ENCODE measurements at places on chromosomes 13 and 19. TPM values are rescaled to one million over a fixed set of nuclear protein-coding genes. Genes with fewer than 3 reads are reported as not detected.

DNA sequence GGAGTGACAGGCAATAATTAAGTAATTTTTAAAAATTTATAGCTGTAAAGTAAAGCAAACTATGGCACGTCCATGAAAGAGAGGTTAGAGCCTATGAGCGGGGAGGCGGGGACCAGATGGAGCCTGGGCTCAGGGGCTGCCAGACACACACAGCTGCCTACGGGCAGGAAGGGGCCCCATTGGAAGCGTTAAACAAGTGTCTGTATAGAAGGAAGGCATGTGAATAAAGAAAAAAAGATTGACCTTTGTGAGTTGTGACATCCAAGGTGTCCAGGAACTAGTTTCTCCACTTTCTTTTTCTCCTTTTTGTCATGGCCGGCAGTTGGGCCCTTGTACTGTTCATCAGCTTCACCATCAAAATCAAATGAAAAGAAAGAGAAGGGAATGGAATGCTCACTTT lies 56.8 kb downstream of the LRCH1 start:
- H3K27ac ChIP-seq, result no peak overlapping the region
- peaks cover 15% of the 10 kb centered on the region for H3K4me1 ChIP-seq
- H3K4me3 ChIP-seq, result no peak overlapping the region
- H3K36me3 ChIP-seq, result no peaks in the 10 kb centered on the region
- no peak for DNase-seq

DNA sequence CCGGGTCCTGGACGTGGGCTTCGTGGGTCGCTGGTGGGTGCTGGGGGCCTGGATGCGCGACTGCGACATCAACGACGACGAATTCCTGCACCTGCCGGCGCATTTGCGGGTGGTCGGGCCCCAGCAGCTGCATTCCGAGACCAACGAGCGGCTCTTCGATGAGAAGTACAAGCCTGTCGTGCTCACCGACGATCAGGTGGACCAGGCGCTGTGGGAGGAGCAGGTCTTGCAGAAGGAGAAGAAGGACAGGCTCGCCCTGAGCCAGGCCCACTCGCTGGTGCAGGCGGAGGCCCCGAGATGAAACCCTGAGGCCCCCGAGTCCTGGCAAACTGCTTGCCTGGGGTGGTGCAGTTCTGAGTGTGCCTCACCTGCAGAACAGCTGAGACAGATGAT lies 787 bp downstream of the TIMM29 start:
- DNase-seq, result no peak
- H3K4me1 ChIP-seq, result peaks cover 26% of the 10 kb centered on the region
- no peaks in the 10 kb centered on the region for H3K36me3 ChIP-seq
- H3K27me3 ChIP-seq, result no peaks in the 10 kb centered on the region
- peak overlapping the region; percentile 84 for H3K27ac ChIP-seq

DNA sequence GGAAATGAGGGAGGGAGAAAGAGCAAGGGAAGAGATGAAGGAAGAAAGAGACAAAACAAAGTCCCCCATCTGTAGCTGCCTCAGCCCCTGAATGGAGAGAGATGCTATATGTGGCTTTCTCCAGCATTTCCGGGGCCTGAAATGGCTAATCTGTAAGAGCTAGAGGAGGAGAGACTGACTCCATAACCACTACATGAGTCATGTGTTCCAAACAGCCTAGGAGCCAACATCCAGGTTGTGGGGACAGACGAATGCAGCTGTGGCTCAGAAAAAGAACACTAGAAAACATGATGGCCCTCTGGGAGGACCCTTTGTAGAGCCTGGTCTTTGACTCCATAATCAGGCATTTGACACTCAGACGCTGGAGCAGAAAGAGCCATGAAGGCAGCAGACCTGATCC lies 292.0 kb upstream of the ZNF507 start:
- no peaks in the 10 kb centered on the region for H3K4me1 ChIP-seq
- no peak overlapping the region for H3K4me3 ChIP-seq
- no peaks in the 10 kb centered on the region for H3K27me3 ChIP-seq
- H3K36me3 ChIP-seq, result no peaks in the 10 kb centered on the region

DNA sequence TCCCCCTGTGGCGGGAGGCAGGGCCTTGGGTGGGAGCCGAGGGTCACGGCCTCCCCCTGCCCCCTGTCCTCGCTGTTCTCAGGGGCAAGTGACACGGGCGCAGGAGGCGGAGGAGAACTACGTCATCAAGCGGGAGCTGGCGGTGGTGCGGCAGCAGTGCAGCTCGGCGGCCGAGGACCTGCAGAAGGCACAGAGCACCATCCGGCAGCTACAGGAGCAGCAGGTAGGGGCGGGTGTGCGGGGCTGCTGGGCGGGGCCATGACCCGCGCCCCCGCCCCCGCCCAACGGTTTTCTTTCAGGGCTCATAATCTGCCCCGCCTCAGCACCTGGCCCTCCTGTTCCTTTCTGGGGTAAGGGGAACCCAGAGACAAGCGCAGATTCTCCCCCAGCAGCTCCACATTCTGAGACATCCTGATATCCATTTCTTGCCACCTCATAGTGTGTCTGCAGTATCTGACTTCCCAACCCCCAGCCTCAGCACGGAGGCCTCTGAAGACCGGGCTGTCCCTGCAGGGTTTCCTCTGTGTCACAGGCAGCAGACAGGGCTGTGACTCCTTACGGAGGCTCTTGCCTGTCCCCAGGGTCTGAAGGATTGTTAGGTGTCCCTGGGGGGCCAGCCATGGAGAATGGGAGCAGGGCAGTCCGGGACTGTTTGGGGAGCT lies 15.9 kb downstream of the PRR36 start:
- H3K27me3 ChIP-seq, result peaks cover 36% of the 10 kb centered on the region
- peaks cover 8% of the 10 kb centered on the region for H3K4me1 ChIP-seq

DNA sequence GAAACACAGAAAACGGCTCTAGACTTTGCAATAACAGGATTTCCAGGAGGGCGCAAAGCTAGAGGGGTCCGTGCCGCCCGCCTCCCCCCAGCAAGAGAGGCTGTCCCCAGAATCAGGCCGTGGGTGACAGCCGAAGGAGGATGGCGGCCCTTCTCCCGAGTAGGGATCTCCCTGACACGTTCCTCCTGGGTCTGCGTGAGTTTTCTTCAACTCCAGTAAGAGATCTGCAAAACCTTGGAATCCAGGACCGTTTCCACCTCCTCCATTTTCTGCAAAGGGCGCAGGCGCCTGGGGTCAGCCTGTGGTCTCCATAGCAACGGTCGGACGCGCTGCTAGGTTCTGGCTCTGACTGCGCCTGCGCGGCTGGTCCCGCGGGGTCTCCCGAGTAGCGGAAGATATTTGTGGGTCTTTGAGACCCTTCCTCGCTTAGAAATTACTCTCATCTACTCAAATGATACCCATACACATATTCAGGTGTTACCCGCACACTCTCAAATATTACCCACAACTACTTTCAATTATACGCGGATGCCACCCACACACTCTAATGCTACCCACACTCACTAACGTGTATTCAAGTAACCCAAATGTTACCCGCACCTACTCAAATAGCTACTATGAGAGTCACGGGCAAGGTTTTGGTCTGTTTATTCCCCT lies 2.1 kb downstream of the PNMA8C start:
- no peaks in the 10 kb centered on the region for H3K4me1 ChIP-seq
- no peak overlapping the region for H3K27ac ChIP-seq
- peak overlapping the region; percentile 62 for H3K4me3 ChIP-seq
- DNase-seq, result peak; percentile 85

GRCh38 chr13:77138813-77139212 lies 111.9 kb upstream of the FBXL3 start:
- no peaks in the 10 kb centered on the region for H3K27me3 ChIP-seq
- no peak for DNase-seq
- no peaks in the 10 kb centered on the region for H3K4me1 ChIP-seq
- H3K36me3 ChIP-seq, result peaks cover 86% of the 10 kb centered on the region
- no peak overlapping the region for H3K27ac ChIP-seq

- no peak overlapping the region for H3K4me3 ChIP-seq
- no peaks in the 10 kb centered on the region for H3K4me1 ChIP-seq
- no peak for DNase-seq
- no peak overlapping the region for H3K27ac ChIP-seq
Observed at GRCh38 chr19:44677019-44677811, 5.9 kb downstream of the CEACAM19 start.

GRCh38 chr13:30456290-30456689 lies 9.4 kb downstream of the HMGB1 start:
- no peak for DNase-seq
- H3K27me3 ChIP-seq, result no peaks in the 10 kb centered on the region
- H3K27ac ChIP-seq, result no peak overlapping the region
- H3K4me1 ChIP-seq, result peaks cover under 1% of the 10 kb centered on the region

DNA sequence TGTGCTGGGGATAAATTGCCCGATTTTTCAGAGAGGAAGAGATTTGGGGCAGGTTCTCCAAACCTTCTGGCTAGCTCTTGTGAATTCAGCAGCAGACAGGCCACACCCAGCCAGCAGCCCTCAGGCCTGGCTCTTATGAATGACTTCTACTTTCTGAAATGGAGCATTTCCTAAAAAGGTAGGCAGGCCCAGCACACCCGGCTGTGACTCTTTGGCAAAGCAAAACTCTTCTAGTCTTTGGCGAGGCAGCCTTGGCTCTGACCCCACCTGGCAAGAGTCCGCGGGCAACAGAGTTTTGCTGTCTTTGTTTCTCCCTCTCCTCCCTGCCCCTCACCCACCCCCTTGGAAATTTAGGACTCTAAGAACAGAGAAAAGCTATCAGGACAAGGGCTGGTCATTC lies 221.2 kb downstream of the ZNF536 start:
- H3K36me3 ChIP-seq, result no peaks in the 10 kb centered on the region
- no peak for DNase-seq
- H3K27ac ChIP-seq, result no peak overlapping the region
- H3K27me3 ChIP-seq, result no peaks in the 10 kb centered on the region
- no peaks in the 10 kb centered on the region for H3K4me1 ChIP-seq
- no peak overlapping the region for H3K4me3 ChIP-seq

GRCh38 chr13:99751517-99752199 lies 219.9 kb downstream of the ZIC5 start:
- H3K36me3 ChIP-seq, result no peaks in the 10 kb centered on the region
- H3K4me1 ChIP-seq, result no peaks in the 10 kb centered on the region
- no peak overlapping the region for H3K4me3 ChIP-seq
- H3K27me3 ChIP-seq, result no peaks in the 10 kb centered on the region

DNA sequence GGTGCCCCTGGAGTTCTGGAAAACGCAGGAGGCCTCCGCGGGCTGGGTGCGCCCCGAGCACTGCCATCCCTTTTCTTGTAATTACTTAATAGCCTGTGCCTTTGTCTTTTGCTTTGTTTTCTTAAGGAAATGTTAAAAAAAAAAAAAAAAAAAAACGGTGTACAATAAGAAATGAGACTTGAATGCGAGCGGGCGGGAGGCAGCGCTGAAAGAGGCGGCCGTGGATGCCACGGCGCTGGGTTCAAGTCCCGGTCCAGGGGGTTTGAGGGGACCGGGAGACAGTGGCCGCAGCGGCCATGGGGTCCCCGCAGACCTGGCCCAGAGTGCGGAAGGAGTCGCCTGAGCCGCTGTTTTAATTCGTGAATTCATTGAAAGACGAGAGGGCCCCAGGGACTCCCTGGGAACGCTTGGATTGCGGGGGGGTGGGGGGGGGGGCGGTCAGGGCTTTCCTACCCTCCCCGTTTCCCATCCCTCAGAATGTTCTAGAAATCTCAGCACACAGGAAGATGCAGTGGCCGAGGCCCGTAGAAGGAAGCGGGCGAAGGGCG lies 349.2 kb upstream of the ARGLU1 start:
- H3K27me3 ChIP-seq, result no peaks in the 10 kb centered on the region
- peak overlapping the region; percentile 81 for H3K27ac ChIP-seq
- no peaks in the 10 kb centered on the region for H3K4me1 ChIP-seq
- peak overlapping the region; percentile 67 for H3K4me3 ChIP-seq
- peak; percentile 14 for DNase-seq

GRCh38 chr13:45508776-45509175 lies 44.0 kb downstream of the COG3 start:
- no peaks in the 10 kb centered on the region for H3K4me1 ChIP-seq
- peaks cover 91% of the 10 kb centered on the region for H3K36me3 ChIP-seq
- H3K27me3 ChIP-seq, result no peaks in the 10 kb centered on the region
- H3K4me3 ChIP-seq, result no peak overlapping the region

DNA sequence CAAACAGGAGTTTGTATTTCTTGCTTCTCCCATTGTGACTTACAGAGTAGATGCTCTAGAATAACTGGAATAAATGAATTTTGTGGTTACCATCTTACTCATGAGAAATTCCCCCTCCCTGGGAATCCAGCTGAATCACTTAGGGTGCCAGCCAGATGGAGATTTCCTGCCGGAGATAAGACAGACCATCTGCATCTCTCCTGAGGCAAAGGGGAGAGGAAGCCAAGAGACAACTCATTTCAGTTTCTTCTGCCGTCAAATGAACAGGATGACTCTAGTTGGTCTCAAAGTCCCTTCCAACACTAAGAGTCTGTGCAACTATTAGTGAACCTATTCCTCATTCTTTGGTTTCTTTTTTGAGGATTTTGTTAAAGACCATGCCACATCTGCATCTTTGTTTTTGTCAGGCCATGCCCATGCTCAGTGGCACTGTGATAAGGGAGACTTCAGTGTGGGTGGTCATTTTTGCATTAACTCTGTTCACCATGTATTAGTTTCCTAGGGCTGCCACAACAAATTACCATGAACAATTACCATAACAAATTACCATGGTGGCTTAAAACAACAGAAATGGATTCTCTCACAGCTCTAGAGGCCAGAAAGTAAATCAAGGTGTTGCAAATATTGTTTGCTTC lies 112.8 kb downstream of the NDFIP2 start:
- no peak overlapping the region for H3K27ac ChIP-seq
- DNase-seq, result no peak
- H3K4me3 ChIP-seq, result no peak overlapping the region
- no peaks in the 10 kb centered on the region for H3K27me3 ChIP-seq
- no peaks in the 10 kb centered on the region for H3K36me3 ChIP-seq

- no peak overlapping the region for H3K27ac ChIP-seq
- peak; percentile 51 for DNase-seq
- H3K4me3 ChIP-seq, result peak overlapping the region; percentile 73
- H3K27me3 ChIP-seq, result peaks cover 6% of the 10 kb centered on the region
Observed at GRCh38 chr19:8208119-8208921, 850 bp upstream of the CERS4 start.

ADPRHL1 gene
- 219 TPM for polyA plus RNA-seq

NCR1 gene
- not detected for polyA plus RNA-seq

CGB7 gene
- 1.1 TPM for polyA plus RNA-seq

NLRP4 gene
- polyA plus RNA-seq, result not detected

MAB21L1 gene
- 0.47 TPM for polyA plus RNA-seq

ZNF284 gene
- 0.32 TPM for polyA plus RNA-seq

MCEMP1 gene
- polyA plus RNA-seq, result not detected

OR4F17 gene
- polyA plus RNA-seq, result not detected
